ENCODE measurements at places on chromosomes 4 and X.

- no peak for DNase-seq
These were observed 328.0 kb upstream of the PPP1R2C start for GRCh38 chrX:43106009-43106408.

GRCh38 chr4:25769251-25769650 is 93.5 kb downstream of the SEL1L3 start:
- DNase-seq = no peak

DNA sequence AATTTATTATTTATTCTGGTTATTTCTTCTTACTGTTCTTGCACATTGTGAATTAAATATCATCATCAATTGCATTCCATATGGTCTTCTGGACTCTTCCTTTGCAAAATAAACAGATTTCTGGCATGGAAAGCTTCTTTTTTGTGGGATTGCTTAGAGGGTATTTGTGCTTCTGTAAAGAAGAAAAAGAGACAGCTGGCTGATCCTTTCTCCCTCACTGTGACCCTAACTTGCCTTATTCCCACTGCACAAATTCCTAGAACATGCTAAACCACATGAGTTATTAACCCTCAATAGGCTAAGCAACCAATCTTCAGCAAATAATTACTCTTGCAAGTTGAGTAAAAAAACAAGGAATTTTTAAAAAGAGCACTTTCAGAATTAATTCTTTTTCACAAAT is 23.8 kb upstream of the LRCH2 start:
- DNase-seq = no peak

DNA sequence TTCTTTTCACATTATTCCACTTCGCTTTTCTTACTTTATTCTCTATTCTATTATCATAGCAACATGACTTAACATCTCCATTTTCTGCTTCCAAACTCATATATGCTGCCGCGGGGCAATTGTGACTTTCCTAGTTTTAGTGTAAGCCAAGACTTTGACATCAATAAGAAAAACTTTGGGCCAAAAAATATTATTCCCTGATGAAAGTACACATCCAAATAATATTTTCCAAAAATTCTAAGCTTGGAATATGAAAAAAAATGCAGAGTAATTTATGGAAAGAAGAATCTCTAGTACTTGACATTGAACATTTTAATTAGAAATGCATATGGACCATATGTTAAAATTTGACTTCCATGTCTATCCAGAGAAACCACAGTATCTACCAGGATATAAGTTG is 995.1 kb upstream of the INTU start:
- DNase-seq = no peak

DNA sequence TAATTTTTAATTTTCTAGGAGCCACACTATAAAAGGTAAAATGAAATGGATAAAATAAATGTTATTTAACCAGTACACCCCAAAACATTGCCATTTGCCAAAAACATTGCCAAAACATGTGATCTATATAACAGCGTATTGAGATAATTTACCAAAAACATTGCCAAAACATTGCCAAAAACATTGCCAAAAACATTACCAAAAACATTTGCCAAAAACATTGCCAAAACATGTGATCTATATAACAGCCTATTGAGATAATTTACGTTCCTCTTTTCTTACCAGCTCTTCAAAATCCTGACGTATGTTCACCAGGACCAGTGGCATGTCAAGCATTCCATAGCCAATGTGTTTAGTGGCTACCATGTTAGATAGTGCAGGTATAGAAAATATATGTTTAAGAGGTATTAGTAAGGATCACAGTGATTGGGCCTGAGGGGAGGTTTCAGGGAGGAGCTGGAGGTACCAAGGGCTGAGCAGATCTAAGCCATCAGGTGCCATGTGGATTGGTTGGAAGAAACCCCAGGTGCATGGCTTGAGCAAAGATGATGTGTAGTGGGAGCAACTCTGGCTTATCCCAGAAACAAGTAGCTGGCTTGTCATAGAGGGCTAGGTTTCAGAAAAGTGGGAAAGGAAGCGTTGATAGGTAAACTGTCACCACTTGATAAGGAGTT is 42.6 kb downstream of the RAPGEF2 start:
- DNase-seq = no peak

- no peak for DNase-seq
These were observed 324.2 kb downstream of the PCDH19 start for GRCh38 chrX:100085846-100086245.

DNA sequence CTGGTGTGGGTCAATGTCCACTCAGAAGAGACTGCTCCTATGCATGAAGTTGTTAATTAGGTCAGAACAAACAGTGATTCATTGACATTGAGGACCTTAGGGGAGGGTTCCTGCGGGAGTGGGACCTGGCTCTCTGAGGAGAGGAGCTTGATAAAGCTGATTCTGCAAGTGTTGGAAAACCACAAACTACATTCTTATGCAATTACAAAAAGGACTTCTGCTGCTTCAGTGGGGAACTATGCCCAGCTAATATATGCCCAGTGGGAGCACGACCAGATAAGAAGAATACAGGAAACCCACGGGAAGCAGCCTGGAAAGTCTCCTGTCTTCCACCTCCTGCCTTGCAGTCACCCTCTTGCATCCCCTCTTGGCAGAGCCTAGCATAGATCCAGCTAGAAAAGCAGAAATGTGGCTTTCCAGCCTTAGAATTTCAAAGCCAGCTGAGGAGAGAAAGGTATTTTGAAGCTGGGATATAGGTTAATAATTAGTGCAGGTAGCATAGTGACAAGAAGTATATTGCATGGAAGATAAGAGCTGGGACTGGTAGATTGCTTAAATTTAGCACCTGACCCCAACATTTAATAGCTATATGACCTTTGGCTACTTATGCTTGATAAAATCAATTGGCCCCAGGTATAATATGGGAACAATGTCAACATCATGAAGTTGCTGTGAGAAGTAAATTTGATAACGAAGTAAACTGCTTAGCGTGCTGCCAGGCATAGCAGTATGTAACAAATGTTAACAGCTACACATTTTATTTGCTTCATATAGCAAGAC is 34.9 kb upstream of the UGT8 start:
- no peak for DNase-seq

DNA sequence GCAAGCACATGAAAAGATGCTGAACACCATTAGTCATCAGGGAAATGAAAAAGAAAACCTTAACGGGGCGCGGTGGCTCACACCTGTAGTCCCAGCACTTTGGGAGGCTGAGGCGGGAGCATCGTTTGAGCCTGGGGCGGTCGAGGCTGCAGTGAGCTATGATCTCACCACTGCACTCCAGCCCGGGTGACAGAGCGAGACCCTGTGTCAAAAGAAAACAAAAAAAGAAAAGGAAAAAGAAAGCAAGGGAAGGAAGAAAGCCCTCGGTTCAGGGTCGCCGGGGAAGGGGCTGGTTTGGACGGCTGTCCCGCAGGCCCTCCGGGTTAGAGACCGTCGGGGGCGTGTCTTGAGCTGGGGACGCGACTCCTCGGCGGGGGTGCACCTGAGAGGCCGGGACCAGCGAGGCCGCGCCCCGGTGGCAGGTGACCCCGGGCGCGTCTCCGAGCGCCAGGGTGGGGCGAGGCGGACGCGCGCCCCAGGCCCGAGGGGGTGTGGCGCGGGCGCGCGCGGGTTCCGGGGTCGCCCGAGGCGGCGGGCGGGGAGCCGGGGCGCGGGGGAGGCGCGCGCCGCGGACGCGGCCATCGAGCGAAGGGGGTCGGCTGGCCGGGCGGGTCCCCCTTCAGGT is 478 bp upstream of the PLXNA3 start:
- peak; percentile 78 for DNase-seq

DNA sequence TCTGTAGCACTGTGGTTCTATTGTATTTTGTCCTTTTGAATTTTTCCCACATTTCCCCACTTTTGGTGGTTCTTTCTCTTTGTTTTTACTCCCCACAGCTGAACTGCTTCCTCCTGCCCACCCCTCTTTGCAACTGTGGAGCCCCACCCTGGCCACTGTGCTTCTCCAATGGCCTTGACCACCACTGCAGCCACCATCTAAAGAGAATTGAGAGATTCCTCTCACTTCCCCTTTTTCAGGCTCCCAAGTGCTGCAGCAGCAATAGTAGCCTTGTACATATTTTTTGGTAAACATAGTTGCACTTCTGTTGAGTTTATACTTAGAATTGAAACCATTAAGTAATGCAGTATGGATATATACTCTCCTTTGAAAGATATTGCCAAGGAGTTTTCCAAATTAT is 51.3 kb upstream of the FRMPD3 start:
- no peak for DNase-seq

GRCh38 chr4:32163125-32163524 is 1443.0 kb downstream of the PCDH7 start:
- no peak for DNase-seq

DNA sequence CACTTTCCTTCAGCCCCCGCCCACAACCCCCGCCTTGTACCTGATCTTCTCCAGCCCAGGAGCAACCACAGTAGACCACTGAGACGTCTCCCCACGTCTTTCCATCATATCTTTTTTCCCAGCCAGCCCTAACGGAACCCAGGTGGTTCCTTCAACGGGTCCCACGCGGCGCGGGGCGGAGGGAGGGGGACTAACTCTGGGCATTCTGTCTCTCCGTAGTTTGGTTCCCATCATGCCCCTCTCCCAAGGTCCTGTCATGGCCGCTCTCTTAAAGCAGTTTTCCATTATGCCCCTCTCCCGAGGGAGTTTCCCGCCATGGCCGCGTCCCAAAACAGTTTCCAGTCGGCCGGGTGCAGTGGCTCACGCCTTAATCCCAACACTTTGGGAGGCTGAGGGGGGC is 21.5 kb upstream of the TBL1X start:
- DNase-seq = no peak

- no peak for DNase-seq
These were observed 23.0 kb upstream of the DHX15 start for GRCh38 chr4:24607334-24607733.

- DNase-seq = no peak
These were observed 421.9 kb upstream of the TENM3 start for GRCh38 chr4:181821039-181822004.

- no peak for DNase-seq
These were observed 1082.0 kb upstream of the IGFBP7 start for GRCh38 chr4:58192217-58192616.

GRCh38 chr4:79653871-79654270 is 245.8 kb upstream of the GK2 start:
- no peak for DNase-seq

- no peak for DNase-seq
These were observed 111.2 kb upstream of the GRXCR1 start for GRCh38 chr4:42781315-42781714.

GRCh38 chrX:107541244-107541643 is 87.1 kb upstream of the PRPS1 start:
- DNase-seq = no peak

- no peak for DNase-seq
These were observed 11.2 kb downstream of the TMEM184C start for GRCh38 chr4:147628415-147628814.

DNA sequence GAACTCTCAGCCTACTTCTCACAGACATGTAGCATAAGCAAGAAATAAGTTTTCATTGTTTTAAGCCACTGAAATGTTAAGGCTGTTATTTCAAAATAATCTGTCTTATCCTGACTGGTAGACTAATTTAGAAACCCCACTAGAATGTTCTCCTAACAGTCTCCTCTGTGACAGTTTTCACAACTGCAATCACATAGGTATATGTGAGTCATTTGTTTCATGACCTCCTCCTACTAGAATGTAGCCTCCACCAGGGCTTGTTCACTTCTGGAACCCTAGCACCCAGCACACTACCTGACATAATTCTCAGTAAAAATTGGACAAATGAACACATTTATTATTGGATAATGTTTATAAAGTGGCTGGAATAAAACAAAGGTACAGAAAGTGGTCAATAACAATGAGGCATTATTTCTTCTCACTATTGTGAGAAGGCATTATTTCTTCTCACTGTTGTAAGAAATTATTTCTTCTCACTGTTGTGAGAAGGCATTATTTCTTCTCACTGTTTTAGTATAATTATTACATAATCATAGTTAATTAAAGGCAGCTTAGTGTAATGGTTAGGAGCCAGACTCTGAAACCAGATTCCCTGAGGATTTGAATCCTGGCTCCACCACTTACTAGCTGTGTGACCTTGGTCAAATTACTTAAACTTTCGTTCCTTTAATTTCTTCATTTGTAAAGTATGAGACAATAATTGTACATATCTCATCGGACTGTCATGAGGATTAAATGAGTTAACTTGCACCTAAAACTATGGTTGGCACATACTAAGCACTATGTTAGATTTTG is 251.5 kb downstream of the RASL11B start:
- no peak for DNase-seq

- no peak for DNase-seq
These were observed at the start of gene MAGEA1 for GRCh38 chrX:153179131-153179530. TSS of gene MAGEA1 (plus strand) at chrX:153179284. CDS start at chrX:153182390, 3,106 bp downstream.

- DNase-seq = no peak
These were observed 15.4 kb downstream of the SORCS2 start for GRCh38 chr4:7207628-7208231.

GRCh38 chr4:185186769-185187168 is 17.0 kb downstream of the CFAP97 start:
- no peak for DNase-seq

DNA sequence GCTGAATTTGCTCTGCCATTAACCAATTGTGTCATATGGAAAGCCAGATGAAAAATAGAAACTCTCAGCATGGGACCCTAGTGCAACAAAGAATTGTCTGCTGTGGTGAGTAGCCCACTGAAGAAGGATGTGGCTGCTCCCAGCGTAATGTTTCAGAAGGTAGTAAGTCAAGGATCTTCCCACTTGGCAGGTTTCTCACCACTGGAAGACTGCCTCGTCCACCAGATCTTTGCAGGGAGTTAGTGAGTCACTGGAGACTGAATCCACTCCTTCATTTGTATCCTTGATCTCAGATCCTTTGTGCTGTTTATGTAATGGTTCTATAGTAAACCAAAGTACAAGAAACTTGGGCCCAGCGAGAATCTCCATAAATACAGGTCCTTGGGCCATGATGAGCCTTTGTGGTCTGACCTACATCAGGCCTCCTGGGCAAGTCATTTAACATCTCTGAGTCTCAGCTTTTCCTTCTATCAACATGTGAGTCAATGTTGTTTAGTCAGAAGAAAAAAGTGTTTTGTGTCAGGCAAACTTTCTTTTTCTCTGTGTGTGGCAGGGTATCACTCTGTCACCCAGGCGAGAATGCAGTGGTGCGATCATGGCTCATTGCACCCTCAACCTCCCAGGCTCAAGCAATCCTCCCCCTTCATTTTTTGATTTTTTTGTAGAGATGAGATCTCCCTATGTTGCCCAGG is 78.0 kb upstream of the CCDC160 start:
- no peak for DNase-seq

- DNase-seq = no peak
These were observed 221.3 kb downstream of the STIM2 start for GRCh38 chr4:27081675-27082586.

DNA sequence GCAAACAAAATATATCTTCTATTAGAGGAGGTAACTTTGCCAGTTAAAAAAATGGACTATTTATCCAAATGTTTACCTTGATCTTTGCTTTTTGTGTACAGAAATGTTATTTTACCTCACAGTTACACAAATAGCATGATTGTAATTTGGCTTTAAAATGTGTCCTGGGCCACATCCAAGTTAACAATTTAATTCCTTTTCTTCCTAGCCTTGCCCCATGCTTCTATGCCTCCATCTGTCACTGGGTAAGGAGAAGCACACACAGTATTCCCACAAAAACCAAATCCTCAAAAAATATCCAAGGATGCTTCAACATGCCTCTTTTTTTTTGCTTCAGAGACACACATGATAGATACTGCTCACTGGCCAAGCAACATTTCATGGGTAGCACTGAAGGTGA is 30.9 kb downstream of the GRXCR1 start:
- no peak for DNase-seq
